ENCODE measurements at places on chromosomes 12 and 14. TPM values are rescaled to one million over a fixed set of nuclear protein-coding genes. Genes with fewer than 3 reads are reported as not detected.

Gene FOXA1
- 6.5 TPM for total RNA-seq

DNA sequence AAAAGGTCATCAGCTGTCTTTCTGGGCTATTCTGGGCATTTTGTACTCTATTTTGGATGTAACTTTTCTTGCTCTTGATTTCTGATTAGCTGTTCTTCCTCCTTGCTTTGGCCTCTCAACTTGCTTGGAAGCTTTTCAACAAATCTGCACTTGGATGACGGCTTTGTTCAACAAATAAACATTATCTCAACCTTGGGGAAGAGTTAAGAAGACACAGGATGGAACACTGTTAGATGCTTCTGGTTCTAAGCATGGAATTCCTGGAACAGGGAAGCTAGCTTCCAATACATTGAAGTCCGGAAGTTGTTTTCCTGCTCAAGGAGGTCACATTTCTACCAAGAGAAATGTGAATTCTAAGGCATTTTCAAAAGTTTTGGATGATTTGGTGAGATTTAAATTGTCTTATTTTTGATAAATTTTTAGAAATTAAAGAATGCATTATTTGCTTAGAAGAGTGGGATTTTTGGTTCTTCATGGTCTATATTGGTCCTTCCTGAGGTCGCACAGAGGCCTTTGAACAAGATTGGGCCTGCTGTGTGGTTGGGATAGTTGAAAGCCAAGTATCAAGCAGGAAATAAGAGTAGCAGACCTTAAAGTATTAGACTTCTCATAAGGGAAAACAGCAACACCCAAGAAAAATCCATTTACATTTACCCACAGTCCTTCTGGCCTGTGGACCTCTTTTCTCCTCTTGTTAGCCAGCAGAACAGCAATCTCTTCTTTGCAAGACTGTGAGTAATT lies 59.2 kb downstream of the PPFIBP1 start:
- no peak for DNase-seq

GRCh38 chr12:127899971-127900370 lies 367.0 kb upstream of the TMEM132C start:
- peak; percentile 58 for DNase-seq

GRCh38 chr12:31589904-31590641 lies 863 bp downstream of the DENND5B start:
- DNase-seq, result peak; percentile 80

- no peak for DNase-seq
Observed at GRCh38 chr14:102903248-102903888, 19.1 kb upstream of the AMN start.

GRCh38 chr12:114955414-114956014 lies 271.5 kb upstream of the TBX3 start:
- peak; percentile 15 for DNase-seq

- DNase-seq, result no peak
Observed at GRCh38 chr14:55240526-55241178, 30.6 kb upstream of the FBXO34 start.

- no peak for DNase-seq
Observed at GRCh38 chr12:52228366-52228765, 4.7 kb upstream of the KRT7 start.

DNA sequence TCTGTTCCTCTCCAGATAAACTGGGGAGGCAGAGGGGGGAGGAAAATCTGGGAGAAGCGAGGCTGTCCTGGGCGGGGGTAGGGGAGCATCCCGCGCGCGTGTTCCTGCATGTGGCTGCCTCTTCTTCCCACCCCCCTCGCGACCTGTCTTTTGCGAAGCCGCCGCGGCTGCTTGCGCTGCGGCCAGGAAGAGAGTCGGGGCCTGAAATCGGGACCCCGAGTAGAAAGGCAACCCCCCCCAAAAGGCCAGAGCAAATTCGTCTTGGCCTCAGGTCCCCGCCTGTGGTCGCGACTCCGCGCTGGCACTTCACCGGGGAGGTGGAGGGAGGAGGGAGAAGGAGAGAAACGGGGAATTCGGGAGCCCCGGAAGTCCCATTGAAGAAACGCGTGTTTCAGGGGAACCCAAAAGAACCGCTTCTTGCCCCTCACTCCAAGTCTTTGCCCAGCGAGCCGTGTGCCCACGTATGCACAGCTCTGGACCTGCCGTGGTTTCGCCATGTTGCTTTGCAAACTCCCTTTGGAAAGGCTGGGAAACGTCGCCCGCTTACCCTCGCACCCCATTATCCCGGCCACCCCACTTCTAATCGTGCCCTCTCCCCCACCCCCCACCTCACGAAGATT lies 944 bp downstream of the CCND2 start:
- DNase-seq, result peak; percentile 46

Measured in Daoy (cell line).